ENCODE measurements at places on chromosomes 13 and 19.

GRCh38 chr13:97502706-97503105 lies 68.7 kb downstream of the RAP2A start:
- DNase-seq = no peak
- H3K27ac ChIP-seq = no peak overlapping the region
- no peaks in the 10 kb centered on the region for H3K27me3 ChIP-seq
- no peaks in the 10 kb centered on the region for H3K36me3 ChIP-seq
- H3K4me1 ChIP-seq = 0 out of 2 replicates have a peak, but pooled peaks cover 2% of the 10 kb centered on the region

- no peak for DNase-seq
- peaks cover 10% of the 10 kb centered on the region for H3K27me3 ChIP-seq
- H3K36me3 ChIP-seq = no peaks in the 10 kb centered on the region
- no peak overlapping the region for H3K4me3 ChIP-seq
These were observed 17.5 kb downstream of the ATP8B3 start for GRCh38 chr19:1794424-1795172.

DNA sequence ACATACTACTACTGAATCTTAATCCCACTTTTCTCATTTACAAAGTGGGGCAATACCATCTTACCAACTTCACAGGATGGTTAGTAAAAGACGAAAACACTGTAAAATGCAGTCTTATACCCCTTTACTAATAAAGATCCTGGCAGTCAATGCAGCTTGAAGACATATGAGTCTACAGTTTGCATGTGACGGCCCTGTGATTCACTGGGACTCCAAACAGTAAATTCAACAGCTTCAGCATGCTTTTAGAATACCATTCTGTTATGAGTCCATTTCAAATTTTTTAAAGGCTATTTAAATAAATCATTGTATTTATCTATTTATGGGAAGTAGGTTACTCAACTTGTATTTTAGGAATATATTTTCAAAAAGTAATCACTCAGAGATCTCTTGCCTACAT lies 629.1 kb downstream of the LIG4 start:
- peaks cover 2% of the 10 kb centered on the region for H3K4me1 ChIP-seq
- H3K4me3 ChIP-seq = no peak overlapping the region
- H3K36me3 ChIP-seq = no peaks in the 10 kb centered on the region
- H3K27me3 ChIP-seq = peaks cover 32% of the 10 kb centered on the region

DNA sequence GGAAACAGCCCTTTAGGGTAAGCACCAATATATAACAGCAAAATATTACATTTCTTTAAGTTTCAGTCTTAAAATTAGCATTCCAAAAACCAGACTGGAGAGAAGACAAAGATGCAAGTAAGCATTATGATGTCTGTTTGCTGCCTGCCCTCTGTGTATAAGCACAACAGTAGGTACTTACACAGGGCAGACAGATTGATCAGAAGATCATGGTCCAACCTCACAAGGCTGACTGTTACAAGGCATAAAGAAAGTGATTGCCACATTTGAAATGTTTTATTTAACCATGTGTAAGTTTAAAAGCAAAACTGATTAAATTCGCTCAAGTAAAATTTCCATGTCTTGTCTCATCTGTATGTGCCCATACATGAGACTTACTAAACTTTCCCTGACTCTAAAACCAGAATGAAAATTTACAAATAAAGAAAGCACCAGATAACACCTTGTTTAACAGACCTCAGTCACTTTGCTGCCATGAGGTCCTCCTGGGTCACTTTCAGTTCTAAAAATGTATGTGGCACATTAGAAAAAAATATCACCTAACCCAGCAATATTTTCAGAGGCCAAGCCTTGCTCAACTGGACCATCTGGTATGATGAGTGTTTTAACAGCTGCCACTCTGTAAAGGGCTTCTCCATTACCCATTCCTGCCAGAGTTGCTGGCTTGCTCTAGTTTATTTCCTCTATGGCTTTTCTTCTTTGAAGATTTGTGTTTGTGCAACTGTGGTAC lies 297.0 kb downstream of the RBM26 start:
- no peaks in the 10 kb centered on the region for H3K4me1 ChIP-seq

GRCh38 chr13:97122381-97122996 lies 99.6 kb upstream of the MBNL2 start:
- H3K36me3 ChIP-seq = no peaks in the 10 kb centered on the region
- no peak overlapping the region for H3K4me3 ChIP-seq
- peaks cover 34% of the 10 kb centered on the region for H3K4me1 ChIP-seq
- peaks cover 6% of the 10 kb centered on the region for H3K27me3 ChIP-seq

Measured in WTC11 (cell line).